ENCODE measurements at places on chromosomes 5 and 9.
A peak's percentile ranks its signal among the peaks of the same experiment; 100 is the strongest.

DNA sequence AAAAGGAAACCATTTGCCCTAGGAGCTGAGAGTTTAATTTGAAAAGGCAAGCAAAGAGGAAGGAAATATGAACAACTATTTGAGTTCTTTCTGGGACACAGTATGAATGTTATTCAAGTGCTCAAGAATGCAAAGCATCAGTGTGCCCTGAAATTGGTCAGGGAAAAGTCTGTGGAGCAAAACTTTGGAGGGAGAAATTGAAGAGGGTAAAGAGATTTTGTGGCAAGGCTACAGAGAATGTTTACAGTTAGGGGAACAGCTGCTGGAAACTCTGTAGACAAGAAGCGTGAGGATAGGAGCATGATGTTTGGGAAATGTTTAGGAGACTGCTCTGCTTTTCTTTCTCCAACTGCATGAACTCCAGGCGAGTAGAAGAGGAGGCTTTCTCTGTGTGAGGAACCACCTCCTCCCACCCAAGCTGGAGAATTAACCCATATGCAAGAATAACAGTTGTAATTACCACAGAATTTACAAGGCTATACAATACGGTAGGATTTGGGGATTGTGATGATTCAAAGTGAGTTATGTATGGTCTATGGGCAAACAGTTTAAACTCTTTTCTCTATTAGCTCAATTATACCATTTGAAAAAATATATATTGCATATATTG is 75.4 kb upstream of the IL7R start:
- DNase-seq = peak; percentile 58

GRCh38 chr9:133712221-133713100 is 25.7 kb downstream of the SARDH start:
- DNase-seq = no peak

- DNase-seq = no peak
Measured at GRCh38 chr5:142150431-142150830, 41.9 kb downstream of the NDFIP1 start.

DNA sequence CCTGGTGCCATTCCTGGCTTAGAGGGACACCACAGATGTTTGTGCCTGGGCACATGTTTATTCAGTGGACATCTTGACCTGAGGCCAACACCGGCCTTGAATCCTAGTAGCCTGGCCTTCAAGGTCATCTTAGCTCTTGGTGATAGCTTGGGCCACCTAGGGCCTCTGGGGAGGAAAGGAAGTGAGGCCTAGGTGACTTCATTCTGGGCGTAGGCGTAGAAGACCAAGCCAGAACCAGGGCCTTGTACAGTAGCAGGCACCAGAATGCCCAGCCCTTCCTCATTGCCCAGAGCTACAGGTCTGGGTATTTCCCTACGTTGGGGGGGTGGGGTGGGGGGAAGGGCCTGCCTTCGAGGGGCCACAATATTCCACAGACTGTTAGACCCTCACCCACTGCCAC is 33.8 kb downstream of the WNK2 start:
- no peak for DNase-seq

GRCh38 chr9:78562021-78562420 is 265.1 kb downstream of the PSAT1 start:
- DNase-seq = peak; percentile 59

DNA sequence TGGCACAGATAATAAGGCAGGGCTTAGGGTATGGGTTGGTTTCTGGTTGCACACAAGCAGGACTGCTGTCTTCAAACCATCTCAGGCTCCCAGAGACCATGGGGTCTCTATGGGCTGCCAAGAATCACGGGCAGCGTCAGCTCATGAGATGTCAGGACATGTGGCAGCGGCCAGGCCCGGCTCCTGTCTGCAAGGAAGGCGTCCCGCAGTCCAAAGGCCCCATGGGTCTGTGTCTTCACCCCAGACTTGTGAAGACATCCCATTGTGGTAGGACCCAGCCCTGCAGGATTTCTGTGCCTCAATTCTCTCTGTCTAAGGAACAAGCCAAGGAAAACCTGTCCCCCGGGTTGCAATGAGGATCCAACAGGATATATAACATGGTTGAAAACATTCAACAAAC is 32.6 kb downstream of the IPPK start:
- DNase-seq = no peak

DNA sequence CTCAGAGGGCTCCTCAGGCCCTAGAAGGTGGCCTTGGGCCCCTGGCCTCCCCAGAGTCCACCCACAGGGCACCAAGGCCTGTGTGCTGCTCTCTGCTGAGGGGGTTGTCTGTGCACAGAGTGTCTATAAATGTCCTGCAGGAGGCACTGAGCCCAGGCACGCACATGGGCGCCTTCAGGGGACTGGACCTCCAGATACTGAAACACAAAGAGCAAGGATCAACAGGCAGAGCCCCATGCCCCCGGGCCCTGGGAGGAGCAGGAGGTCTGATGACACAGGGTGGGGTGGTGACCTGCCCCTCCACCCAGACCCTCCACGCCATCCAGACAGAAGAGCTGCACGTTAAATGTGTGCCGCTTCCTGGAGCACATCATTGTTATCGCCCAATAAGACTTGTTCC is 64.6 kb upstream of the SIMC1 start:
- no peak for DNase-seq

GRCh38 chr5:177036443-177036842 is 13.9 kb downstream of the ZNF346 start:
- DNase-seq = no peak

DNA sequence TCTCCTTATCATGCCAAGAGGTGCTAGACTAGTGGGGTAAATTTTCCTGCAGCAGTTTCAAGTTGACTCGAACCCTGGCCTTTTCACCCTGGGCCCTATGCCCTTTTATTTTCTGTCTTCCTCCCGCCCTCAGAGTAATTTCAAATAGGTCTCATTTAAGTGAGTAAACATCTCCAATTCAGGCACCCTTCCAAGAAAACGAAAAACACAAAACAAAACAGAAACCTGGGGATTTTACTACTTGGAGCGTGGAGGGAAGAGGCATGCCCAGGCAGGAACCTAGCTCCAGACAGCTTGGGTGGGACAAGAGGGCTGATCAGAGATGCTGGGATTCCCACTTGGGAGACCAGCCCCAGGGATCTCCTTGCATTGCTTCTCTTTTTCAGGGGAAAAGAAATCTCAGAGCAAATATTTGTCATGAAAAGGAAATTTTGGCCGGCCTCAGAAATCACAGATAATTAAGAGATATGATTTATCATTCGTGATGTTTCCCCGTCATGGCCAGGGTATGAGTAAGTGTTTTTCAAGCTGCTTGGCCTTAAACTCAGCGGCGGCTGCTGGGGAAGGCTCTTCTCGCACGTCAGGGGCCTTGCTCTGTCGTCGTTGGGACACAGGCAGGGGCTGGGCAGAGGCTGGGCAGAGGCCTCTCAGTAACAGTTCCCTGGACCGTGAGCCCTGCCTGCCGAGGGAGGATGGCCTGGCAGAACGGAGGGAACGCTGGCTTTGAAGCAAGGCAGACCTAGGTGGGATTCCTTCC is 248.6 kb upstream of the KLF4 start:
- peak; percentile 68 for DNase-seq

- no peak for DNase-seq
Measured at GRCh38 chr9:97386265-97386633, 25.6 kb upstream of the TDRD7 start.

DNA sequence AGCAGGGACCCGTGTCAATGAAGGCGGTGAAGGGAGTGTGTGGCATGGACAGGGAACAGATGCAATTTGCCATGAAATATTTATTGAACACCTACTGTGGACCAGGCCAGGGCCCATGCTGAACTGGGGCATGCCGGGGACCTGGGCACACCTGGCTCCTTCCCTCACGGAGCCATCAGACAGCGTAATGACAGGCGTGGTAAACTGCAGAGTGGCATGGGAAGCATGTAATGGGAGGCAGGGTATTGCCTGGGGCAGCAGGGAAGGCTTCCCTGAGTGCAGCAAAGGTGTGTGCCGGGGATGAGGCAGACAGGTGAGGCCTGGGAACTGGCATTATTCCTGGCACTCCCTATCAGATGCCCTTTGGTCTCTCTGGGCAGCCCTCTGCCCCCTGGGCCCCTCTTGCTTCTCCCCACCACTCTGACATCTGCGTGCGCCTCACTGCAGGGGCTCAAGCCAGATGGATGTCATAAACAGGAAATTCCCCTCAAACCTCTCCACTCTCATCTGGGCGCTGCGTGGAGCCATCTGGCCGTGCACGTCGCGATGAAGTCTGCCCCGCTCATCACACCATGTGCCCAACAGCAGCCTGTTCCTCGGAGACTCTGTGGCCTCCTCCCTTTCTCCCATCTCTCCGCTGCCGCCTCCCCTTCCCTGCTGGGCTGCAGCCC is 67.6 kb downstream of the HMCN2 start:
- DNase-seq = peak; percentile 35

- DNase-seq = no peak
Measured at GRCh38 chr5:67873935-67874334, 341.6 kb upstream of the PIK3R1 start.

- no peak for DNase-seq
Measured at GRCh38 chr9:96232164-96232538, 69.8 kb downstream of the HSD17B3 start.

DNA sequence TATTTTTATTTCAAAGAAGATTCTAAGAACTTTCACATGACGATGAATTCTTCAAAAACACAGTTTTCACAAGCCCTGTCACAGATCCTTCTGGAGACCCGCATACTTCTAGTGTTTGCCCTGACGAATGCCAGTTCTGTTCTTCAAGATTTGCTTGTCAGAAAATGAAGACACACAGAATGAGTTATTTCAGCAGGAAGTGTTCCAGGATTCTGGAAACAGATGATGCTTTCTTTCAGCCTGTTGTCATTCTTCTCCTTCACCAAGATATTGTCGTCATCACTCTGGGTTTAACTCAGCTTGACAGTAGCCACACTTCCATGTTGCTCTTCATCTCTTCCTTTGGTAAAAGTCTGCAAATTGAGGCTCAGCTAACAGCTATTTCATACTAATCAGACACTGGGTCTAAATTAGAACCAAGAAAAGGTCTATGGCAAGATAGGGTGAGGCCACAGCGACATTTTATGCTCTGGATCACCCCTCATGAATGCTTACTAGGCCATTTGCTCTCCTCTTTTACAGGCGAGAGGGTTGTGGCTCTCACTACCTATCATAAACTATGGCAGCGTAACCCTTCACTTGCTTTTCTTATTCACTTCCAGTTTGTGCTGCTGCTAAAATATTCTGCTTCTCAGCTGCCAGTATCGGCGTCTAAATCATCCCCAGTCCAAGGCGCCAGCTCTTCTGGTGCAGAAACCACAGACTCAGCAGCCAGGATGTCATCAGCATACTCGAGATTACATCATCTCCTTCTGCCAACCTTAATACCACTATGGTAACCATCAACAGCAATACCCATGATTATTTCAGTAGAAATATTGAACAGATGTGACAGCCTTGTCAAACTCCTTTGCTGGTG is 159.6 kb upstream of the TBCA start:
- DNase-seq = no peak

- DNase-seq = no peak
Measured at GRCh38 chr9:6927838-6928237, 170.1 kb downstream of the KDM4C start.

DNA sequence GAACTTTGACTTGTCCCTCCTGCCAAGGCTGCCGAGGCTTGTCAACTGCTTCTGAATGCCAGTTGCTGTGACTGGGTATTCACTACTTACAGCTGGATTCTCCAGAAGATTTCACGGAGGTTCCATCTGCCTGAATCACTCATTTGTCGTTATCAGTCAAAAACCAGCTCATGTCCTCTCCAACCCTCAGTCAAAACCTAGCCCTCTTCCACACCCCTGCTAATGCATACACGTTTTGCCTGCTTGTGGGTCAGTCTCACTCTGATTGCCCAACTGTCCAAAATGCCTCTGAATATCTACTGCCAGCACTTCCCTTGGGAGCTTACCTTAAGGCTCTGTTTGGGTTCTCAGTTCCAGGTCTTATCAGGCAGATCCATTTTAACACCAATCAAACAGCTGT is 238.6 kb upstream of the TMEM161B start:
- no peak for DNase-seq

DNA sequence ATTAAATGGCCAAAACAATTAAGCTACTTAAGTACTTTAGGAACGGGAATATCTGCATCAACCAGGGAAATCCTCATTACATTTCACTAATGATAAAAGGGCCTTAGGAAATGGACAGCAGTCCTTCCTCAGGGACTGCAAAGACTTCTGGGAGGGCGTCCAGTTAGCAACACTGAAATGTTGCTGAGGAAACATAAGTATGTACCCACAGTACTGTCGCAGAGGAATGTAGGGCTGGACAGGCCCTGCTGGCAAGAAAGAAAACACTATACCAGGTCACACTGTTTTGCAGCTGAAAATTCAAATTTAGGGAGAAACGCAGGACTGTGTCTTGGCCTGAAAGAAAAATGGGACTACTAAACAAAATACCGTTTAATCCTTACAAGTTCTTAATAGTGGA is 1.3 kb downstream of the C5orf15 start:
- no peak for DNase-seq

DNA sequence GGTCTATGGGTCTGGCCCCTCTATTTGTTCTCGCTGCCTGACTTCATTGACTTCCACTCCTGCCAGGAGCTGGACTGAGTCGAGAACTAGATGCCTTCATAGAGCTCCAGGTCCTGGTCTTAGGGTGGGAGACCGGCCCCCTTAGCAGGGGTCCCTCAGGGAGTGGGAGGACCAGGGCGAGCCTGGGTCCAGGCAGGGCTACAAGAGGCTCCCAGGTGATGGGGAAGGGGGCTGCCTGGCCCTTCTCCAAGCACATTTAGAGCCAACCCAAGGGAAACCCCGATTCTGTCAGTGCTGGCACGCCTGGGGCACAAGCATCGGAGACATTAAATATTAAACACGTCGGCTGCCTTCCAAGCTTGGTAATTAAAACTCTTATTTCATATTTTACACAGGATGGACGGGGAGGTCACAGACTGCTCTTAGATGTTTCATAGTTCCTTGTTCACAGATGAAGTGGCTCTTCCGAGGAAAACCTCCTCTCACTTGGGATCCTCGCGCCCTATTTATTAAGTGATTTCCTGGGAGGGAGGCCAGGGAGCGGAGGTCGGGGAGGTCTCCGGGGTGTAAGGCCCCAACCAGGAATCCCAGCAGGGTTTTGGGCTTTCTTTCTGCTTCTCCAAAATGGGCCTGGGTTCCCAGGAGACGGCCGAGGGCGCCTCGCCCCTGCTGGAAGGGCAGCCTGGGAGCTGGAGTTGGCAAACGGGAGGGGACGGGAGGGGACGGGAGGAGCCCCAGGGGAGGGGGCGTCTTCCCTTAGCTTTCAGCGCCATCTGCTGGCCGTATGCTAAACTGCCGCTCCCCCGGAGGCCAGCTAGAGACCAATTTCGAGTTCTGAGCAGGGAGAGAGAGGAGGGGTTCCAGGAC is 23.4 kb upstream of the ZBTB43 start:
- DNase-seq = peak; percentile 74

DNA sequence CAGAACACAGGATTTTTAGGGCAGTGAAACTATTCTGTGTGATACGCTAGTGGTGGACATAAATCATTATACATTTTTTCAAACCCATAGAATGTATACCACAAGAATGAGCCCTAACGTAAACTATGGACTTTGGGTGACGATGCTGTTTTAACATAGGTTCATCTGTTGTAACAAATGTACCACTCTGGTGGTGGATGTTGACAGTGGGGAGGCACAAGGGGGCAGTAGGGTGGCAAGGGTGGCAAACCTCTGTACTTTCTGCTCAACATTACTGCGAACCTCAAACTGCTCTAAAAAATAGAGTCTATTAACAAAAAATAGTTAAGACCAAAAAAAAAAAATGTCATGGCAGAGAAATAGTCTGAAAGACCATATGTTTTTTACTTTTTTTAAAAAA is 9.1 kb upstream of the MVB12B start:
- DNase-seq = peak; percentile 17

All from choroid plexus epithelial cell (primary cell).